ENCODE measurements at places on chromosomes 7 and 10.

GRCh38 chr10:17536221-17536620 is 81.0 kb downstream of the HACD1 start:
- no peak for DNase-seq

- DNase-seq: no peak
These were observed 2.9 kb downstream of the NPC1L1 start for GRCh38 chr7:44538093-44538797.

DNA sequence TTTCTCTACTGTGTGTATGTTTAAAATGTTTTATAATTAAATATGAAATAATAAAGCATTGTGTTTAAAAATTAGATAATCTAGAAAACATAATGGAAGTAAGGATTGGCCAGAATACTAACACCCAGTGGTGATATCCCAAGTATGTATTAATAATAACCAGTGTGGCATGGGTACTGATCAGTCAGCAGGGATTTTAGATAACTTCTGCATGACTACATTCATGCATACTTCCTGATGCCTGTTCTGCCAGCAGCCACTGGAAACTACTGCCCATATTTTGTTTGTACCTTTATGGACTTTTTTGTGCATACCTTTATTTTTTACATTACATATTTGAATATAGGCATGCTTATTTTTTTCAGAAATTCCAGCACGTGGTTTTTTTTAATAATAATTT is 156.6 kb upstream of the TMEM196 start:
- no peak for DNase-seq

DNA sequence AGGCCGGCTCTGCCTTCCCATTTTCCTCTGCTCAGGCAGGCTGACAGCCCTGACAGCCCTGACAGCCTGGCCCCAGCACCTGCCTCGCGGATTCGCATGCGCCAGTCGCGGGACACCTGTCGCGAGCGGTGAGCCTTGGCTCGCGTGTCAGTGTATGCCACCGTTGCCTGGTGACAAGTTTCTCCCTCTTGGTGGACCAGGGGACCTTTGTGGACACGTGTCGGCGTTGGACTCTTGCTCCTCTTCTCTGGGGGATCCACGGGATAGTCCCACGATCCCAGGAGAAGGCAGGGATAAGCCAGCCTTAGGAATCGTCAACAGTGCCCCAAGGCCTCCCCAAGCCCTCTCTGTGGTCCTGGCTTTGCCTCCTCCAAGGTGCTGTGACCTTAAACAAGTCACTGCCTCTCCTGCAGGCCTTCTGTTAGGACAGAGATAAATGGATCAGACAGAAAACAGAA is 18.1 kb upstream of the ZNF273 start:
- DNase-seq: no peak

All from stimulated activated CD8-positive, alpha-beta memory T cell treated with anti-CD3 and anti-CD28 coated beads, Interleukin-15, amount 100 ng/mL, for 48 hours (primary cell).